Stimulated activated naive CD8-positive, alpha-beta T cell treated with anti-CD3 and anti-CD28 coated beads, Interleukin-15, amount 100 ng/mL, for 72 hours (primary cell): ENCODE measurements at places on chromosomes 16 and 17.

GRCh38 chr17:27593232-27593856 lies 37.6 kb upstream of the LGALS9 start:
- no peak for DNase-seq

DNA sequence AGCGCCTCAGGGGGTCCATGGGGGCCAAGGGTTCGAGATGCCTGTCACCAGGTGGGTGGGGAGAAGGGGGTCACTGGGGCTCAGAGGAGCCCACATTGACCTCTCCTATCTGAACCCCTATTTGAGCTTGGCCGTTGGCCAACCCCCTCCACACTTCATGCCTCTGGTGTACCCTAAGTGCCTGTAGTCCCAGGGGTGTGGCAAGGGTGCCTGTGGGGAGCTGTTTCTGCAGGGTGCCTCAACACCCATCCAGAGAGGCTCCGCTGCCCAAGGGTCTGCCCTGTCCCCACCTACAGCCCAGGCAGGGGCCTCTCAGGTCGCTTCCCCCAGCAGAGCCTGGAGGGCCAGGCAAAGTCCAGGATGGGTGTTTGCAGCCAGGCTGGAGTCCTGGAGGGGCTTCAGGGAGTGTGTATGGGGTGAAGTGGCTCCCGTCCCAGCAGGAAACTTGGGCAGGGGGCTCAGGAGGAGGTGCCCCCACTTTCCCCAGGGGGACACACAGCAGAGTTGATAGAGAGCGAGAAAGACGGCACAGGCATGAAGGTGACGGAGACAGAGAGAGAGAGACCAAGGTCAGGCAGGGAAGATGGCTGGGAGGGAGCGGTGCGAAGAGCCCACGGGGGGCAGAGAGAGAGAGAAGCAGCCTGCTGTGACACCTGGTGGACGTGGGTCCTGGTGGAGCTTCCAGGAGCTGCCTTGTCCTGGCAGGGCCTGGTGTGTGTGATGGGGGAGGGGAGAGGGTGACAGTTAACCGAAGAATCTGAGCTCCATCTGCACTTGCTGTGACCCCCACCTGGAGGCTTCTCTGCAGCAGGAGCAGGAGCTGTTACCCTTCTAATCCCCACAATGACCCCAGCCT lies at the start of gene SEPTIN12:
SEPTIN12 (minus strand) TSS at position 719 of the 856 bp plus-strand sequence; CDS start at position 19, 700 bp downstream.
- DNase-seq = no peak

DNA sequence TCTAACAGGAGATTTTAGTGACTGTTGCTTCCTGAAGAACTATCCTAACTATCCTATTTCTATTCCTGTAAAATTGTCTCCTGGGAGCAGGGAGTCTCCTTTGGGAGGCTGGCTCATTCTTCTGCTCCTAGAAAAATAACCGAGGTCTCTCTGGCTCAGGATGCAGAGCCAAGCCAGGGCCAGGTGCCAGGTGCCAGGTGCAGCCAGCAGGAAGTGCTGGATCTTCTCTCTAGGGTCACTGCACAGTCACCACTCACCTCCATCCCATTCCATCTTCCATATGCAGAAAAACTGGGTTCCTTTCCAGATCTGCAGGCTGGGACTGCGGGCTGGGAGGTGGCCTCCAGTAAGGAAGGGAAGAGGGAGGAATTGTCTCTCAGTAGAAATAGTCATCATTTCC lies 3.8 kb upstream of the TMC7 start:
- no peak for DNase-seq

DNA sequence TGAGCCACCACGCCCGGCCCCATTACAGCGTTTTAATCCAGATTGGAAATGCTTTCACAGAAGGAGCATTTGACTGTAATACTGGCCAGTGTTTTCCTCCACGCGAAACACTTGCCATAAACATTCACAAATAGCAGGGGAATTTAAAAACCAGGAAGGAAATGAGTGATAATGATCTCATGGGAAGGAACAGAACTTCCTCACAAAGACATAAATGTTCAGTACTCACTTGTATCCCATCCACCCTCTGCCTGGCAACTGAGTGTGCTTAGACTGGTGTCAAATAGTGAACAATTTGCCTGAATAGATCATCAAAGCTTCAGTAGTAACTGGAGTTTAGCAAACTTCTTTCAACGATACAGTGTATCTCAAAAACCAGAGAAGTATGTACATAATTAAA lies 54.1 kb downstream of the PSMD12 start:
- no peak for DNase-seq

GRCh38 chr17:15457723-15458094 lies 9.7 kb downstream of the CDRT4 start:
- DNase-seq = no peak

DNA sequence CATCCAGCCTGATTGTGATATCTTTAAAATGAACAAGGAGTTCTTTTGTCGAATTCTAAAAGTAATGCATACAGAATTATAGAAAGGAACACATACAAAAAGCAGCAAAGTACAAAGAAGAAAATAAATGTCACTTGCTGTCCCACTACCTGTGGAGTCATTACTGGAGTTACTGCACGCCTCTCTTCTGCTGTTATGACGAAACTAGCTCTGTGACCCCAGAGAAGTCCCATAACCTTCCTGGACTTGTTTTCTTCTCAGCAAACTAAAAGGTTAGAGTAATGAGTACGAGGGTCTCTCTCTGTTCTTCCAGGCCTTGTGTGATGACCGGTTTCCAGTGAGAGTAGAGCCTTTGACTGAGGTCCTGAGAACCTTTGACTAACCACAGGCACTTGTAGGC lies 26.9 kb downstream of the BANP start:
- no peak for DNase-seq

DNA sequence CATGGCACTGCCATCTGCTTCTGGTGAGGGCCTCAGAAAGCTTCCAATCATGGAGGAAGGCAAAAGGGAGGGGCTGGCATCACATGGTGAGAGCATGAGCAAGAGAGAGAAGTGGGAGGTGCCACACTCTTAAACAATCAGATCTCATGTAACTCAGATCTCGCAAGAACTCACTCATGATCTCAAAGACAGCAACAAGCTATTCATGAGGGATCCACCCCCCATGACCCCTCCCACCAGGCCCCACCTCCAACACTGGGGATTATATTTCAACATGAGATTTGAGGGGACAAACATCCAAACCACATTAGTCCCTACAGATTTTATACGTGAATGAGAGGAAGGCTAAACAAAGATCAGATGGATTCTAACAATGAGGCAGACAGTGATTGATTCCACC lies 8.9 kb upstream of the TMEM132E start:
- no peak for DNase-seq

GRCh38 chr16:27841061-27841801 lies 222.3 kb downstream of the GSG1L start:
- DNase-seq = no peak

DNA sequence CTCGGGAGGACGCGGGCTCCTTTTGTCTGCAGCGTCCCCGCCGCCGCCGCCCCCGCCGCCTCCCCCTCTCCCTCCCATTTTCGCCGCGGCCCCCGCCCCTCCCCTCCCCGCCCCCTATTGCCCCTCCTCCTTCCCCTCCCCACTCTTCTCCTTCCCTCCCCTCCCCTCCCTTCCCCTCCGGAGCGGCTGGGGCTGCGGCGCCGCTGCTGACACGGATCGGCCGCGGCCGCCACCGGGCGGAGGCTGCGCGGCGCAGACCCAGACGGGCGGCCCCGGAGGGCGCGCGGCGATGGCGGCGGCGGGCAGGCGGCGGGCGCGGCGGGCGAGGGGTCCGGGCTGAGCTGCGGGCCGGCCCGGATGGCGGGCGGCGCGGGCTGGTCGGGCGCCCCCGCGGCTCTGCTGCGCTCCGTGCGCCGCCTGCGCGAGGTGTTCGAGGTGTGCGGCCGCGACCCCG lies at the start of gene RAB11FIP4:
RAB11FIP4 (plus strand) TSS at position 180 of the 454 bp plus-strand sequence; CDS start at position 358, 178 bp downstream.
- no peak for DNase-seq

- no peak for DNase-seq
Measured at GRCh38 chr16:1486551-1487390, 2.0 kb downstream of the PTX4 start.

DNA sequence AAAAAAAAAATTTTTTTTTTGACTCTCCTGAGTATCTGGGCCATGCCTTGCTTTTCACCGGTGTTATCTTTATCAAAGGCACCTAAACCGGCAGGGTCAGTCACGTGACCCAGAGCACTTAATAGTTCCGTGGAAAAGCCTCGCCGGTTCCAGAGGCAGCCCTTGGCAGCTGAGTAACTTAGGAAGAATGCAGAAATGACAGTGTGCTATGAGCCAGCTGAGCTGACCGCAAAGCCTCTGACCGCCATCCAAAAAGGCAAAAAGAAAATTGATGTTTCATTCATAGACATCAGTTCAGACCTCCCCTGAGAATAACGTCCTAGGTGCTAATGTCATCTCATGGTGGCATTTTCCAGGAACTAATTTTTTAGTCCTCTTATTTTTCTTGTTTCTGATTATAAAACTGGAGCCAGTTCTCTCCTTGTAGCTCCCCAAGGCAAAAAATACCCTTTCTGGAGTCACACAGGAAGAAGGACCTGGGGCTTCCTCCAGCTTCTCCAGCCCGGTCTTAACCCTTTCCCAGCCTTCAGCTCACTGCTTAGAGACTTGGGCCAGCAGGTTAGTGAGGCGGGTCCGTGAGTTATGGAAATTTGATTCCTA lies 122.6 kb downstream of the SOCS1 start:
- DNase-seq = no peak

- DNase-seq = no peak
Measured at GRCh38 chr16:51175081-51175480, 24.0 kb upstream of the SALL1 start.

- no peak for DNase-seq
Measured at GRCh38 chr16:17561056-17561455, 90.3 kb upstream of the XYLT1 start.

DNA sequence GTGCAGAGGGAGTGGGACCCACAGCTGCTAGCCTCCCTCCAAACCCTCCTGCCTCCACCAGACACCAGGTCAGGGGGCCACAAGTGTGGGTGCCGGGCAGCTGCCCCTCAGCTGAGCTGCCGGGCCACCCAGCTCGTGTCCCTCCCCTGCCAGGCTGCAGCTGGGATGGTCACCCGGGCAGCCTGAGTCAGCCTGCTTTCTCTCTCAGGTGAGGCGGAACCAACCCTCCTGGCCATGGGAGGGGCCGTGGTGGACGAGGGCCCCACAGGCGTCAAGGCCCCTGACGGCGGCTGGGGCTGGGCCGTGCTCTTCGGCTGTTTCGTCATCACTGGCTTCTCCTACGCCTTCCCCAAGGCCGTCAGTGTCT lies 6.9 kb downstream of the SLC16A3 start:
- no peak for DNase-seq

DNA sequence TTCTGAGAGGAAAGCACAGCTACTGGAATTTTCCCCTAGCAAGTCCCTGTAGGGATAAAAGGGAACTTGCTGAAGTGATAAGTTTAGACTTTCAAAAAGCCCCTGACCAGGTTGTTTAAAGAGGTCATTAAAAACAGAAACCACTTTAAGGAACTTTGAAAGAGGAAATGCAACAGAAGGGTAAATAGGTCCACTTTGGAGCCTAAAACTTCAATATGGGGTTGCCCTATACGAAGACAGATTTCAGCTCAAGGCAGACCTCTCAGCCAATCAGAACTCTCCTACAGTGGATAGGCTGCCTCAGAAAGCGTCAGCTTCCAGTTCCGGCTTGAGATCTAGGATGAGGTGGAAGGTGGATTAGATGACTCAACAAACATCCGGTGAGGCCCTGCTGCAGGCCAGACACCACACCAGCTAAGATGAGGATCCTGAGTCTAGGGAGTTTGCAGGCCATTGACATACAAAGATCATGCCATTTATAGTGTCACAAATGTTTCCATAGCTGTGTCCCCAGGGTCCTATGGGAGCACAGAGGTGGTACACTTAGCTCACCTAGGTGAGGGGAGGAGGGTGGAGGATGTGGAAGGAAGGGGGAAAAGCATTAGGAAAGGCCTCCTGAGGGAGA lies 7.9 kb upstream of the MFSD6L start:
- DNase-seq = no peak

- no peak for DNase-seq
Measured at GRCh38 chr17:9484789-9485188, 90.8 kb downstream of the STX8 start.

- no peak for DNase-seq
Measured at GRCh38 chr17:40791787-40792436, 7.8 kb downstream of the KRT28 start.

DNA sequence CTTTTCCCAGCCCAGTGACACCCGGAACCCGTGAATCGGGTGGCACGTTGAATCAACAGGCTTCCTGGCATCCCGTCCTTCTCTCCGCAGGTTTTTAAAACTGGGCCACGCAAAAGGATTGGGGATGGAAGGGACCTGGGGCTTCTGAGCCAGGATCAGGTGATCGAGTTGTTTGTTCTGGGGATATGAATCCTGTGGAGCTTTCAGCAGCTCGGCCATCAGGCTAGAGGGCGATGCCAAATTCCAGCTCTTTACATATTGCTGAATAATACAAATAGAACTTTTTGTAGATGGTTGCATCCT lies 473 bp downstream of the SUPT6H start:
- DNase-seq = no peak

DNA sequence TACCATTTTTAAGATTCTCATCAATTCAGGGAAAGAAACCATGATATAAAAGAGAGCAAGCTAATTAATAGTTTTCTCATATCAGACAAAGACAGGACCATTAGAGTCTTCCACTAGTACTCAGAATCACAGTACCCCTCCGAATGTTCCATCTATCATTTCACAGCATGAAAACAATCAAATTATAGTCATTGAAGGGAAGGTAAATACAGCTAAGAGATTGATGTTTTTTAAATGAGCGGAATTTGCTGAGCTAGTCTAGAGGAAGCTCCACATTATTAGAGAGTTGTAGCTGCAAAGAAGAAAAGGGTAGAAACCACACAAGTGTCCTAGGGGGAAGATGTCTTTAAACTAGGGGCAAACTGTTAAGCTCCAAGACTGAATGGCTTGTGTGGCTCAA lies 808.9 kb downstream of the CDH11 start:
- DNase-seq = no peak

DNA sequence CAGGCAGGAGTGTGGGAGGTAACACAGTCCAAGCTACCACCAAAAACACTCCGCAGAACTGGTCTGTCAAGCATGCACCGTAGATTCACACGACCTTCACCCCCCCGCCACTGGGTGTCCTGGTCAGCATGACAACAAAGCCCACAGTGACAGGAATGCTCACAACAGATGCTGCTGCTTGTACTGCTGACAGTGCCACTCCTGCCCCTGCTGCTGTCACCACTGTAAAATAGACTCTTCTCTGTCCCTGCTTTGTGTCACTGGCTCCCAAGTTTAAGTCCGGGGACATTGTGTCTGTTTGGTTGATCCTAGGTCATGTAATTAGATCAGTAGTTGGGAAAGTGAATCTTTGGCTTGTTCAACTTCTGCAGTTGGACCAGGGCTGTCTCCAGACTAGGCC lies 7.0 kb upstream of the ODF4 start:
- no peak for DNase-seq

GRCh38 chr16:4404967-4405696 lies 11.3 kb downstream of the CORO7 start:
- no peak for DNase-seq

- DNase-seq = no peak
Measured at GRCh38 chr16:67161595-67162058, 1.9 kb downstream of the FBXL8 start.

DNA sequence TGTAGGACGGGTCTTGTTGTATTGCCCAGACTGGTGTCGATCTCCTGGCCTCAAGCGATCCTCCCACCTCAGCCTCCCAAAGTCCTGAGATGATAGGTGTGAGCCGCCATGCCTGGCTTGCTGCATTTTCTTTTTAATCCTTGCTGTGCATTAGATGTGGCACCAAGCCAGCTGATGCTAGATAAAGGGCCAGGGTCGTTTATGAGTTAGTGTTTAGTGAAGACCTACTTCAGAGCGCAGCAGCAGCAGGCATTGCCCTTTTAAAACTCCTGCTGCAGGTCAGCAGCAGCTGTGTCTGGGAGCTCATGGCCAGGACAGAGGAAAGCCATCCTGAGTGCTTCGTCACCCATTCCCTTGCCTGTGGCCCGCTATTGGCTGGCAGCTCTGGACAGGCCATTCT lies 237.3 kb downstream of the CCDC182 start:
- no peak for DNase-seq

GRCh38 chr17:63645775-63646487 lies 23.7 kb downstream of the MAP3K3 start:
- no peak for DNase-seq
